ENCODE measurements at places on chromosomes 3 and 15. TPM values are rescaled to one million over a fixed set of nuclear protein-coding genes. Genes with fewer than 3 reads are reported as not detected.
A peak's percentile ranks its signal among the peaks of the same experiment; 100 is the strongest.

GRCh38 chr3:172580680-172581401, 57.6 kb upstream of the TNFSF10 start:
- no peaks in the 10 kb centered on the region for H3K36me3 ChIP-seq
- DNase-seq, result no peak
- peaks cover 41% of the 10 kb centered on the region for H3K4me1 ChIP-seq
- peak overlapping the region; percentile 19 for H3K4me3 ChIP-seq
- no peaks in the 10 kb centered on the region for H3K27me3 ChIP-seq

GRCh38 chr15:81184188-81184587, 12.5 kb upstream of the IL16 start:
- no peak overlapping the region for H3K27ac ChIP-seq
- H3K27me3 ChIP-seq, result no peaks in the 10 kb centered on the region
- H3K4me3 ChIP-seq, result no peak overlapping the region

The KY gene
- not detected for polyA plus RNA-seq

The GOLGA8S gene
- not detected for polyA plus RNA-seq

GRCh38 chr15:93819826-93820225, 411.5 kb upstream of the MCTP2 start:
- H3K27me3 ChIP-seq, result no peaks in the 10 kb centered on the region
- no peak overlapping the region for H3K27ac ChIP-seq
- H3K36me3 ChIP-seq, result no peaks in the 10 kb centered on the region
- H3K4me1 ChIP-seq, result no peaks in the 10 kb centered on the region

GRCh38 chr3:132539681-132540080, 57.4 kb upstream of the ACKR4 start:
- no peaks in the 10 kb centered on the region for H3K27me3 ChIP-seq
- H3K4me3 ChIP-seq, result no peak overlapping the region
- DNase-seq, result no peak
- no peaks in the 10 kb centered on the region for H3K4me1 ChIP-seq
- H3K36me3 ChIP-seq, result peaks cover 5% of the 10 kb centered on the region

- no peak for DNase-seq
- H3K4me3 ChIP-seq, result no peak overlapping the region
- no peaks in the 10 kb centered on the region for H3K27me3 ChIP-seq
- H3K36me3 ChIP-seq, result no peaks in the 10 kb centered on the region
These were observed 644.5 kb upstream of the GRM7 start for GRCh38 chr3:6216135-6217026.

GRCh38 chr3:71299160-71299559, 284.4 kb downstream of the FOXP1 start:
- peak overlapping the region; percentile 90 for H3K27ac ChIP-seq
- H3K36me3 ChIP-seq, result peaks cover 24% of the 10 kb centered on the region
- peak; percentile 55 for DNase-seq

- H3K4me1 ChIP-seq, result no peaks in the 10 kb centered on the region
- no peaks in the 10 kb centered on the region for H3K36me3 ChIP-seq
- no peak for DNase-seq
- H3K27ac ChIP-seq, result no peak overlapping the region
- H3K27me3 ChIP-seq, result no peaks in the 10 kb centered on the region
- H3K4me3 ChIP-seq, result no peak overlapping the region
These were observed 318.7 kb upstream of the SEMA6D start for GRCh38 chr15:47398594-47398993.

The NR2E3 gene
- not detected for polyA plus RNA-seq

GRCh38 chr15:62732078-62732477, 310.5 kb upstream of the TPM1 start:
- no peak overlapping the region for H3K27ac ChIP-seq
- H3K4me3 ChIP-seq, result no peak overlapping the region
- no peaks in the 10 kb centered on the region for H3K27me3 ChIP-seq
- no peaks in the 10 kb centered on the region for H3K36me3 ChIP-seq

GRCh38 chr3:21754839-21755238, 3.8 kb upstream of the ZNF385D start:
- H3K36me3 ChIP-seq, result no peaks in the 10 kb centered on the region
- DNase-seq, result no peak
- H3K27ac ChIP-seq, result no peak overlapping the region
- no peak overlapping the region for H3K4me3 ChIP-seq
- no peaks in the 10 kb centered on the region for H3K27me3 ChIP-seq

DNA sequence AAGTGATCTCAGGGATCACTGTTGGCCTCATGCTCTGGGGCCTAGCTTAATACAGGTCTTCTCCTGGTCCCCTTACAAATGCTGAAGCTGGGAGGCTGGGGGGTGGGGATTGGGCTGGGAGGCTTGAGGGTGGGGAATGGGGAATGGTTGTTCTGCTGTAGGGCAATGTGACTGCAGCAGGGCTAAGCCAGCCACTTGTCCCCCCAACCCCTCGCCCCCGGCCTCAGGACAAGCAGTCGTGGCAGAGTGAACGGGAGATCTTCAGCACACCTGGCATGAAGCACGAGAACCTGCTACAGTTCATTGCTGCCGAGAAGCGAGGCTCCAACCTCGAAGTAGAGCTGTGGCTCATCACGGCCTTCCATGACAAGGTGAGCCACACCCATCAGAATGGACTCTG, 17.2 kb upstream of the EXOG start:
- no peak overlapping the region for H3K27ac ChIP-seq
- H3K4me3 ChIP-seq, result no peak overlapping the region
- no peaks in the 10 kb centered on the region for H3K4me1 ChIP-seq
- peaks cover 4% of the 10 kb centered on the region for H3K36me3 ChIP-seq
- no peak for DNase-seq

DNA sequence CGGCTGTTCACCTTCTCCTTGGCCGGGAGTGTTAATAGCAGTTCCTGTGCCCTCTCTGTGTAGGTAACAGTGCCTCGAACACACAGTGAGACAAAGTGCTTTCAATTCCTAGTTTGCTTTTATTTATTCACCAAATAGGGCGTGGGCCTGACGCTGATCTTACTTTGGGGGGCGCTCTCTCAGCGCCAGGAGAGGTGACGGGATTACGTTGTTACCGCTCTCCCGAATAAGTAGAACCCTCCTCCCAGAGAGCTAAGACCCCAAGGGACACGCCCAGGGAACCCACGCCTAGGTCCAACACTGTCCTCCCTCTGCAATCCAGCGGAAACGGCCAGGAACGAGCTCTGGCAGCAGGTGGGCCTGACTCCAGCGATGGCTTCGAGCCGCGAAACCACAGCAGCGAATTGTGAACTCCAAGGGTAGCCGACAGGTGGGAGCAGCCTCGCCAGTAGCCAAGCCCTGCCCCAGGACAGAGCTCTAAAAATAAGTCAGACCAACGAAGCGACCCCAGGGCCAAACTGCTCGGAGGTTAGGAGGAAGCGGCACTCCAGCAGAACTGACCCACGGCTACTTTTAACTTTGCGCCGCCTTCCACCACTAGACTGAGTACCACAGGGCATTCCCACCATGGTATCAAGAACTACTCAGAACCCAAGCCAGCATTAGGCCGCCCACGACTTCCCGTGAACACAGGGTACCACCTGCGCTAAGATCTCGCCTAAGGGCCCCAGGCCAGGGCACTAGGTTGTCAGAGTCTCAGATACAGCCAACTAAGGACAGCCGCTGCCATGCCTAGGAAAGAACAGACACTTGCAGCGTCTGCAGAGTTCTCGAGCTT, 1.6 kb upstream of the SIN3A start:
- peak overlapping the region; percentile 82 for H3K27ac ChIP-seq
- no peaks in the 10 kb centered on the region for H3K27me3 ChIP-seq
- H3K36me3 ChIP-seq, result no peaks in the 10 kb centered on the region
- H3K4me3 ChIP-seq, result peak overlapping the region; percentile 89

DNA sequence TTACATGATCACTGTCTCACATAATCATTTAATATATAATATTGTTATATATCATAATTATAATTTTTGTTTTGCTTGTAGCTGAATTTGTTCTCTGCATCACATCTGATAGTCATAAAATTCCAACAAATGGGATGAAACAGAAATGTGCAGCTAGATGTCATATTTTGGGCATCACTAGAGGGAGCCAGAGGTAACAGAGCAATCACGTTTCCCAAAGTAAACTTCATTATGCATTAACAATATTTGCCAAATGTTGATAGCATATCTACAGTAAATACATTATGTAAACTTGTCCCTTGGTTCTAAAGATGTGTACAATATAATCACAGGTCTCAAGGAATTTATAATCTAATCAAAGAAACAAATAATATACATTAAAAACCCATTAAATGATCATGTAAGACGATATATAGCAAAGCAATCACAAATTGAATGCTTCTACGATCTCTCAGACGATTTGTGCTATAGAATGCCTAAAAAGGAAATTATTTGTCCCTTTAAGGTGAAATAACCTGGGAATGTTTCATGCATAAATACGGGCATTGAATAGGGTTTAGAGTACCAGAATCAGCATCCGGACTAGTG, 234.2 kb upstream of the MCTP2 start:
- no peak overlapping the region for H3K27ac ChIP-seq
- DNase-seq, result no peak
- no peaks in the 10 kb centered on the region for H3K27me3 ChIP-seq
- no peak overlapping the region for H3K4me3 ChIP-seq
- H3K4me1 ChIP-seq, result no peaks in the 10 kb centered on the region

DNA sequence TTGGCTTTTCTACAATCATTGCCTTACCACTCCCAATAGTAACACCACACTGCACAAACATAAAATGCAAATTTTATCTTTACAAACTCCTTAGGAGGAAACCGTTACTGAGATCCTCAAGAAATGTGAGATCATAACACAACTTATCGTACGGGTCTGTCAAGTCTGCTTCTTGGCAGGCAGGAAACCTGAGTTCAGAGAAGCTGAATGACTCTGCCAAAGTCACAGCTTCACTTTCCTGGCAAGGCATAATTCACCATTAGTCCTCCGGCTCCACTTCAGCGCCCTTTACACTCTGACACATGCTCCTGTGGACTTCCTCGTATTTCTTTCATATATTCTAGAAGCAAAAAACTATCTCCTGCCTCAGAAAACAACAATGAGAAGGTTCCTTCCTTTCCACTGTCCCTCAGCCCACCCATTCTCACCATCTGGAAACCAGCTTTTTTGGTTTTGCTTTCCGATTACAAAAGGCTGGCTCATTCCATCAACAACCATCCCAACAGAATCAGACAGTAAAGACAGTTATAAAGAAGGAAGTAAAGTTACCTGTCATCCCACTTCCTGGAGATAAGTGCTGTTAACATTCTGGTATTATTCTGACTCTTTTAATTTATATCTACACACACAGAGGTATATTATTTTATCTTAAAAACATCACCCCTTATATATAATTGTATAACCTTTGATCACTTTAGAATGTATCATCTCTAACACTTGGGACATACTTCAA, 223.4 kb downstream of the STT3B start:
- H3K36me3 ChIP-seq, result no peaks in the 10 kb centered on the region
- H3K27me3 ChIP-seq, result no peaks in the 10 kb centered on the region
- peak; percentile 39 for DNase-seq
- no peak overlapping the region for H3K27ac ChIP-seq

GRCh38 chr3:3927965-3928364, 128.7 kb downstream of the LRRN1 start:
- no peak overlapping the region for H3K27ac ChIP-seq
- no peaks in the 10 kb centered on the region for H3K4me1 ChIP-seq
- H3K27me3 ChIP-seq, result no peaks in the 10 kb centered on the region
- H3K4me3 ChIP-seq, result no peak overlapping the region
- H3K36me3 ChIP-seq, result no peaks in the 10 kb centered on the region

The BCL6 gene
- polyA plus RNA-seq, result 0.63 TPM

DNA sequence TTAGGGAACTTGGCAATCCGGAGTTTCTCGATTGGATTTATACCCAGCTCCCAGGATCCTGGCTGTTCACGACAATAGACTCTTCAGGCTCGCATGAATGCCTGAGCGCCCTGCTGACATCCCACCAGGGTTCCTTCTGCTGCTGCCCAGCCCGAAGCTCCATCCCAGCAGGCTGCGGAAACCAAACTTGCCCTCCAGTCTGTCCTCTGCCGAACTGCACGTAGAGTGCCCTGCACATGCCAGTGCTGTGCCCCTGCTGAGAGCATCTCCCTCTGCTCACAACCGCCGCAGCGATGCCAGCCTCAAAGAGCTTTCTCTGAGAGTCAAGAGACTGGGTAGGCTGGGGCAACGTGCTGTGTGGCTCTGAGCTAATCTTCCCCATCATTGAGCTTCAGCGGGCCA, 6.9 kb downstream of the ADAMTS7 start:
- H3K4me1 ChIP-seq, result no peaks in the 10 kb centered on the region
- no peak overlapping the region for H3K4me3 ChIP-seq
- H3K36me3 ChIP-seq, result no peaks in the 10 kb centered on the region
- DNase-seq, result no peak
- H3K27me3 ChIP-seq, result no peaks in the 10 kb centered on the region

DNA sequence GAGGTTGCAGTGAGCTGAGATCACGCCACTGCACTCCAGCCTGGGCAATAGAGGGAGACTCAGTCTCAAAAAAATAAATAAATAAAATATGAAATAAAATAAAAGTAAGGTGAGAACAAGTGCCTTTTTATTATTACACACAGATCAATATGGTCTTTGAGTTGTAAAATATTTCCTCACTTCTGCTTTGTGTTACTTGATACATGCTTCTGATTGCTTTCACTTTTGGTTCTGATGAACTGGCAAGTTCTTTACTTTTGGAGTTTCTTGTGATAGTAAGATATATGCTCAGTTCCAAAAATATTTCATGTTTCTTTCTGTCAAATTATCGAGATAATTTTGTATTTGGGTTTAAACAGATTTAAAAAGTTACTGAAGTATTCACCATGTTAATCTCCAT, 16.6 kb upstream of the GYG1 start:
- no peaks in the 10 kb centered on the region for H3K27me3 ChIP-seq
- H3K27ac ChIP-seq, result no peak overlapping the region
- H3K36me3 ChIP-seq, result no peaks in the 10 kb centered on the region

DNA sequence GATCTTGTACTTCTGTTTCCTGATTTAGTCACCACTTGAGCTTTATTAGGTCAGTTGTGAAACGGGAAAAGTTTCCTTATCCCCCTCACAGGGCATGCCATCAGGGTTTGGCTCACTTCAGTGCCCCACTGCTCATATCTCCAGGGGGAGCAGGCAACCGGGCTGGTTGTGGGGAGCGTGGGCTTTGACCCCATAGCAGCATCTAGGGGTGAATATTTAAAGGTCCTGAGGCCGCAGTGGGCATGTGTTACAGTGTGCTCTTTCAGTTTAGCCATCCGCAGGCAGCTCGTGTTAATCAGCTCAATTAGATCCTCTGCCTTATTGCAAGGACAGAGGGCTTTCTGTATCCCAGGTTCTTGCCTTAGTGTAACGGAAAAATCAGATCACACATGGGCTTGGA, 71.9 kb downstream of the MRPL46 start:
- no peak overlapping the region for H3K27ac ChIP-seq
- no peak for DNase-seq
- no peaks in the 10 kb centered on the region for H3K4me1 ChIP-seq
- no peaks in the 10 kb centered on the region for H3K27me3 ChIP-seq
- no peak overlapping the region for H3K4me3 ChIP-seq
- H3K36me3 ChIP-seq, result no peaks in the 10 kb centered on the region

The ITGA11 gene
- 0.02 TPM for polyA plus RNA-seq

GRCh38 chr15:88747111-88747510, 56.1 kb upstream of the ACAN start:
- H3K4me1 ChIP-seq, result no peaks in the 10 kb centered on the region
- no peaks in the 10 kb centered on the region for H3K36me3 ChIP-seq

The IL16 gene
- polyA plus RNA-seq, result 319 TPM

GRCh38 chr3:167882057-167882667, 146.6 kb downstream of the SERPINI1 start:
- no peaks in the 10 kb centered on the region for H3K27me3 ChIP-seq
- no peak overlapping the region for H3K27ac ChIP-seq
- DNase-seq, result no peak
- no peaks in the 10 kb centered on the region for H3K36me3 ChIP-seq
- H3K4me1 ChIP-seq, result no peaks in the 10 kb centered on the region

The LRRC2 gene
- 0.48 TPM for polyA plus RNA-seq

All from naive thymus-derived CD4-positive, alpha-beta T cell (primary cell).